T47D (cell line): ENCODE measurements at places on chromosomes 5 and 9.

DNA sequence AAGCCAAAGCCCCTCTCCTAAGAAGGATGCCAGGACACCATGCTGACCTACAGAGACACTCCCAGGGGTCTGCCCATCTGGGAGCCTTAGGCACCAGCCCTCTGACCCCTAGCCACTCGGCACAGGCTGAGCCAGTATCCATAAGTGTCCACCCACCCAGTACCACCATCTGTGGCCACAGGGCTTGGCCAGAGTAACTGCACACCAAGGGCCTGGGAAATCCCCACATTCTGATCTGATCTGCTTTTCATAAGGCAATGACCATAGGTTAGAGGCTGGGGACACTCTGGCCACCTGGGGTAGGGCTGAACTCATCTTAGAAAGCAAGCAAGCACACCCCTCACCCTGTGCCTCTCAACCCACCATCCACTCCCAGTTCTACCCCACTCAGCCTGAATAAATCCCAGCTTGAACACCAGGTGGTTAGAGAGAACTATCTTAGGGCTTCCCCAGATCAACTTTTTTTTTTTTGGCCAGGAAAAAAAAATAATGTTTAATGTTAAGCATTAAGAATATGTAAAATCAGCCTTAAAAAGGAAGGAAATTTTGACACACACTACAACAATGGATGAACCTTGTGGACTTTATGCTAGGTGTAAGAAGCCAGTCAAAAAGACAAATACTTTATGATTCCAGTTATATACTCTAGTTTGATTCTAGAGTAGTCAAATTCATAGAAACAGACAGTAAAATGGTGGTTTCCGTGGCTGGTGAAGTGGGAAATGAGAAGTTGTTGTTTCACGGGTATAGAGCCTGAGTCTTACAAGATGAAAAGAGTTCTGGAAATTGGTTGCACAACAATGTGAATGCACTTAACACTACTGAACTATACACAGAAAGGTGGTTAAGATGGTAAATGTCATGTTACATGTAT lies 6.2 kb downstream of the GNPDA1 start:
- no peak for DNase-seq

- DNase-seq = no peak
Measured at GRCh38 chr9:97904725-97905124, 17.6 kb downstream of the TRMO start.

- DNase-seq = no peak
Measured at GRCh38 chr5:10525124-10525495, 38.8 kb upstream of the ANKRD33B start.

GRCh38 chr9:131810351-131811170 lies 70.7 kb upstream of the RAPGEF1 start:
- DNase-seq = peak; percentile 54

DNA sequence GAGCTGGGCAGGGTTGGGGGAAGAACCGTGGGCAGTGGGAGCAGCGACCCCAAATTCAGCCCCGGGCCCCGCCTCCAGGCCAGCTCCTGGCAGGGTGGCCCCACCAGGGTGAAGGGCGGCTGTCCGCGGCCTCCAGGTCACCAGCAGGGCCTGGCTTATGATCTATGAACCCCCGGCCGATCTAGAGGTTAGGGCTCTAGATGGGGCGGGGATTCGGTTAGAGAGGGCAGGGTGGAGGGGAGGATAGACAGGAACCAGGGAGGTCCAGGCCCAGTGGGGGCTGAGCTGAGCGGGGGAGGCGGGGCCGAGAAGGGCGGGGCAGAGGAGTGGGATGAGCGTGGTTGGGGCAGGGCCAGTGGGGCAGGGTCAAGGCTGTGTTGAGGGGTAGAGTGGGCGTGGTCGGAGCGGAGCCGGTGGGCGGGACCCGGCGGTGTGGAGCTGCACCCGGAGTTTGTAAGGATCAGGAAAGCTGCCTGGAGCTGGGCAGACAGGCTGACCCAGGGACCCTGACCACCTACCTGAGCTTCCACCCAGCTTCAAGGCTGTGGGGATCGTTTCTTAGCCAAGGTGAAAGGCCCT lies 29.3 kb upstream of the OBP2B start:
- peak; percentile 70 for DNase-seq

DNA sequence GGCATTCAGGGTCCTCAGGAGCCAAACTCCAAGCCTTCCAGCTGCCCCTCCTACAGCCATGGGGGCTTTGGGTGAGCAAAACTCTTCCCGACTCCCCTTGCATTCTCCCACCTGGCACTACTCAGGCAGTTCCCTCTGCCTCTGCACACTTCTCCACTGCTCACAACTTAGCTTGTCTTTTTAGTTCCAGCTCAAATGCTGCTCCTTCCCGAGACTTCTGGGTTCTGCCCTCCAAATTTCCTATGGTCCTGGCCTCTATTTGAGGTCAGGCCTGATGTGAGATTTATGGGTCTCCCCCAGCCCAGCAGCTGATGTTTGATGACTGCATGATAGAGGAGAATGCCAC lies 5.7 kb upstream of the SLC25A48 start:
- no peak for DNase-seq
